ENCODE measurements at places on chromosomes 13 and 19. TPM values are rescaled to one million over a fixed set of nuclear protein-coding genes. Genes with fewer than 3 reads are reported as not detected.
A peak's percentile ranks its signal among the peaks of the same experiment; 100 is the strongest.

- no peak for DNase-seq
Observed at GRCh38 chr13:113607056-113607888, 22.7 kb downstream of the TFDP1 start.

- DNase-seq: no peak
Observed at GRCh38 chr13:51467730-51468129, 14.9 kb upstream of the INTS6 start.

- no peak for DNase-seq
Observed at GRCh38 chr13:97844151-97844550, 109.3 kb upstream of the IPO5 start.

DNA sequence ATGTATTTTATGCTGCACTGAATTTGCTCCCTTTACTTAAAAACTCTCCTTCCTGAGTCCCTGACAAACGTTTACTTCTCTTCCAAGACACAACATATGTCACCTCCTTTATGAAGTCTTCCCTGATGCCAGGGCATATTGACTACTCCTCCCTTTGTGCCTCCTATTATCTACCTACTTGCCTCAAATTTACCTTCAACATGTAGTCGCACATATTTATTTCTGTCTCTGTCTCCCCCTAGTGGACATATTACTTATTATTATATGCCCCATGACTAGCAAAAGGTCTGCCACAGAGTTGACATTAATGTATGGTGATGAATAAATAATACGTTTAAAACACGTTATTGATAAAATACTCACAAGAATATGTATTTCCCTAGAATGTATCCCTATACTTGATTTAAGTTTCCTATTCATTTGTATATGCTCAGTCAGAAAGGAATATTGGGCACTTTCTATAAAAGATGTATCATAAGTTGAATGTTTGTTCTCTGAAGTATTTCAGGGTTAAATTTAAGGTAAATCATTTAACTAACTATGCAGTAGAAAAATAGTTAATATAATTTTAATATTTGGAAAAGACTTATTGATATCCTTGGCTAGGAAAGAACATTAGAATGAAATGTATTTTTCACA, 250.3 kb upstream of the ATXN8OS start:
- no peak for DNase-seq

- no peak for DNase-seq
Observed at GRCh38 chr13:80319004-80319403, 21.9 kb downstream of the SPRY2 start.

DNA sequence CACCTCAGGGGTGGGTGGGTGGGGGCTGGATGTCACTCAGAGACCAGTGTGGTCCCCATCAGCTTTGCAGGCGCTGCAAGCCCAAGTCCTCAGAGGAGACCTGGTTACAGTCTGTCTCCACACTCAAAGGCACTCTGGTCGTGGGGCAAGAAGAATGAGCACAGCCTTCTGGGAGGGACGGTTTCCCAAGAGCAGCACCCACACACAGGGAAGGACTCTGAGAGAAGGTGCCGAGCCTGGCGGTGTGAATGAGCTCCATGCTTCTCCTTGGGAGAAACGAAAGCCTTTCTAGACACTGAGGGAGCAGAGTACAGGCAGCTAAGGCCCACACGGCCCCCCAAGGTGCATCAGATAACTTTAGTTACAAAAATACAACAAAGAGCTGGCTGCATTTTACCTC, 473.6 kb downstream of the FOXO1 start:
- peak; percentile 90 for DNase-seq

DNA sequence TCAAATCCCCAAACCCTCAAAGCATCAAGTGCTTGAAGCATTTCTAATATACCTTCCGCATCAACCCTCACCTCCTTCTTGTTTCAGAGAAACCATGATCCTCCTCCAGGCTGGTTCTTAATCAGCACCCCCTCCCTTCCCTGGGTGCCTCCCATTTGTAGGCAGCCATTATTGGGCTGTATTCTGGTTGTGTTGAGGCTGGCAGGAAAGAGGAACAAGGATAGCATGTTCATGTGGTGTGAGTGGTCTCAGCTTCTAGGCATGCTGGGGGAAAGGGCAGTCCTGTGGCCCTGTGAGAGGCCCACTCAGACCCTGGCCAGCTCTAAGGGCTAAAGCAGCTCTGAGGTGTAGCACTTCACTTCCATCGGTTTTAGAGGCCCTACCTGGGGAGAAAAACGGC, 18.9 kb upstream of the TRIM13 start:
- DNase-seq: no peak

DNA sequence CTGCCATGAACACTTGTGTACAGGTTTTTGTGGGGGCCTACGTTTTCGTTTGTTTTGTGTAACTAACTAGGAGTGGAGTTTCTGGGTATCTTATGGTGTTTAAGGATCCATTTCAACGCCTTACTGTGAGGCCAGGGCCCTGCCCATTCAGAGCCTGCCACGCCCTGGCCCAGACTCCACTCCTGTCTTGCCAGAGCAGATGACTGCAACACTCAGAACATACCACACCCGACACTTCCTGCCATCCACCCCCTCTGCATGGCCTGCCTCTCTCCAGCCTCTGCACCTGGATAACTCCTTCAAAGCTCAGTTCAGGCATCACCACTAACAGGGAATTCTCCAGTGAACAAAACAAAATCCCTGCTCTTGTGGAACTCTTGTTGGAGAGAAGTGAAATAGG, 43.2 kb downstream of the RGCC start:
- DNase-seq: peak; percentile 44

- no peak for DNase-seq
Observed at GRCh38 chr19:51781999-51782398, 13.0 kb upstream of the FPR3 start.

DNA sequence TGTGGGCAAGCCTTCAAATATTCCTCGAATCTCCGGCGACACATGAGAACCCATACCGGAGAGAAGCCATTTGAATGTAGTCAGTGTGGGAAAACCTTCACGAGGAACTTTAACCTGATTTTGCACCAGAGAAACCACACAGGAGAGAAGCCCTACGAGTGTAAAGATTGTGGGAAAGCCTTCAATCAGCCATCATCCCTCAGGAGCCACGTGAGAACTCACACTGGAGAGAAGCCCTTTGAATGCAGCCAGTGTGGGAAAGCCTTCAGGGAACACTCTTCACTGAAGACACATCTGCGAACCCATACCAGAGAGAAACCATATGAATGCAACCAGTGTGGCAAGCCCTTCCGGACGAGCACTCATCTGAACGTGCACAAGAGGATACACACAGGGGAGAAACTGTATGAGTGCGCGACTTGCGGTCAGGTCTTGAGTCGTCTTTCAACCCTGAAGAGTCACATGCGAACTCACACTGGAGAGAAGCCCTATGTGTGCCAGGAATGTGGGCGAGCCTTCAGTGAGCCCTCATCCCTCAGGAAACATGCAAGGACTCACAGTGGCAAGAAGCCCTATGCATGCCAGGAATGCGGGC, 28.8 kb downstream of the ZNF333 start:
- DNase-seq: peak; percentile 14

- DNase-seq: no peak
Observed at GRCh38 chr19:44107751-44108150, 5.4 kb upstream of the ZNF225 start.

DNA sequence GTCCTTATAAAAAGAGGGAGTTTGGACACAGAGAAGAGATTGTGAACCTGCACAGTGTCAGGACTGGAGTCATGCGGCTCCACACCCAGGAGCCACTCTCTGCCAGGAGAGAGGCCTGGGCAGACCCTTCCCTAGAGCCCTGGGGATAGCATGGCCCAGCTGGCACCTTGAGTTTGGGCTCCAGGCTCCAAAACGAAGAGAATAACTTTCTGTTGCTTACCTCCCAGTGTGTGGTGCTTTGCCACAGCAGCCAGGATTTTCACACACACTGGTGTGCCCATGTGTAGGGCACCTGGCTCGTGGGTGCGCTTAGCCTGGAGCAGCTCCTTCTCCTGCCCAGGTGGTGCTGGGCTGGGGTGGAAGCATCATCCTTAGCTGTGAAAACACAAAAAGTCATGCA, 344.3 kb downstream of the TEX29 start:
- DNase-seq: no peak

GRCh38 chr13:111925146-111925875, 141.6 kb upstream of the SOX1 start:
- no peak for DNase-seq

DNA sequence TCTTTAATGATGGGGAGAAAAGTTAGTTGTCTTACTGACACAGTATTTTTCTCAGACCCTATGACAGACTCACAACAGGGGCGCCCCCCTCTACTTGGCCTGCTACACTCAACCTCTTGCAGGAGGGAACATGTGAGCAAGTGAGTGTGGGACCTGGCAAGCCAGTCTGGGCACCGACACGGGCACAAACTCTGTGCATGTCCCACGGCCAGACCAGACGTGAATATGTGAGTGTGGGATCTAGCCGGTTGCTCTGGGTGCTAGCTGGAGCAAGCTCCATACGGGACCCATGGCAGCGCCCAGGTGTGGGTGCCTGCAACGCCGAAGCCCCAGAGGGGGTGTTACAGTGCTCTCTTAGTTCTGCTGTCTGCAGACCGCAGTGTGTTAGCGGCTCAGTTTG, 1437.3 kb upstream of the MIR17HG start:
- DNase-seq: no peak

GRCh38 chr19:2229103-2230032, 6.8 kb downstream of the PLEKHJ1 start:
- DNase-seq: no peak

- DNase-seq: no peak
Observed at GRCh38 chr13:110801044-110801443, 87.5 kb downstream of the ING1 start.

- DNase-seq: no peak
Observed at GRCh38 chr13:49693191-49693733, 2.0 kb upstream of the EBPL start.

GRCh38 chr13:112444416-112445399, 68.6 kb downstream of the SPACA7 start:
- DNase-seq: no peak

- DNase-seq: peak; percentile 32
Observed at GRCh38 chr13:24267274-24267673, 42.1 kb upstream of the C1QTNF9 start.

GRCh38 chr19:16441661-16442162, 30.1 kb downstream of the EPS15L1 start:
- no peak for DNase-seq

DNA sequence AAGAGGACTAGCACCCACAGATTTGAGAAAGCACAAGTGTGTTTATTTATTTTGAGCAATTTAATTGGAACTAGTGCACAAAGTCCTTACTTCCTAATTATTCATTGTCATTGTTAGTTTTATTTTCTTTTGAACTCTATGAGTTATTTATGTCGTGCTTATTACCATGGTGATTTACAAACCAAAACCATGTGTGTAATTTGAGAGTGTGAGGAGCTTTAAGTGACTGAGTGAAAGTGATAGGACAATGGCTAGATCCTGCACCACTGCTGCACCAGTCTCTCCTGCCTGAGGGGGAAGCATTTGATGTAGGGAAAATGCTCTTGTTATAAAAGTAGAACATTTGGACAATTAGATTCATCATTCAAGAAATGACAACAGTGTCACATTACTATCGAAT, 172.3 kb upstream of the KLF12 start:
- DNase-seq: no peak

DNA sequence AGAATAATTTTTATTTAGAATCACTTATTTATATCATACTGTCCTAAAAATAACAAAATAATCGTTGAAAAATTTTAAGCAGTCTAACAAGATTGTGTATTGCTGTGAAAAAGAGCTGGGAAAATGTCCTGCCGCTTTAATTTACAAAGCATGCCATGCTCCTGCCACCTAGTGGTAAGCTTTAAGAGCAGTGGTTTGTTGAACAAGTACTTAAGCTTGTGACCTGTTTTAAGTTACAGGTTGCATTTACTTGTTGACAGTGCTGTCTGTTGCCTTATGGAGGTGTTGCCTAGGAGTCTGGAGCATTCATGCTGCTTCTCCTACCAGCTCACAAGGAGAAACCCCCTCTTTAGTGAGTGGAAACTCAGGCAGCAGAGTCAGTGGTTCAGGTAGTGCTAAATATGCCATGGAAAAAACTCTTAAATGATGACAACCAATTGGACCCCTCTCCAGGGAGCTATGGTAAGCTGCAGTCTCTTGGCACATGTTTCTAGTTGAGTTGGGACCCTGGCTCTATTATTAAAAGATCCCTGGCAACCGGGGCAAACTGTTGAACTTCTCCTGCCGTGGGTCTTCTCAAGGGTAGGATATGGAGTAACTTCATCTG, 68.4 kb downstream of the SPATA13 start:
- DNase-seq: no peak

- DNase-seq: no peak
Observed at GRCh38 chr19:9552536-9553274, 14.3 kb upstream of the ZNF426 start.

DNA sequence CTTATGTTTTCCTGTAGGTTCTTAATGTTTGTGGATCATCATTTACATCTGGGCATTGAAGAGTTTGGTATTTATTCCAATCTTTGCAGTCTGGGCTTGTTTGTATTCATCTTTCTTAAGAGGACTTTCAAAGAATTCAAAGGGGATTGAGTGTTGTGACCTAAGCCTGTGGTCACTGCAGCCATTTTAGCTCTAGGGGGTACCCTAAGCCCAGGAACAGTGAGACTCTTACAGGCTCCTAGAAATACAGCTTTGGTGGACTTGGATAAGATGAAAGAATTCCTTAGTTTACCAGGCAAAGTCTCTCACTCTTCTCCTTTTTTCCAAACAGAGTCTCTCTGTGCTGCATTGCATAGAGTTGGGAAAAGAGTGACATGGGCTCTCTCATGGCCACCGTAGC, 2539.0 kb upstream of the PCDH20 start:
- no peak for DNase-seq

DNA sequence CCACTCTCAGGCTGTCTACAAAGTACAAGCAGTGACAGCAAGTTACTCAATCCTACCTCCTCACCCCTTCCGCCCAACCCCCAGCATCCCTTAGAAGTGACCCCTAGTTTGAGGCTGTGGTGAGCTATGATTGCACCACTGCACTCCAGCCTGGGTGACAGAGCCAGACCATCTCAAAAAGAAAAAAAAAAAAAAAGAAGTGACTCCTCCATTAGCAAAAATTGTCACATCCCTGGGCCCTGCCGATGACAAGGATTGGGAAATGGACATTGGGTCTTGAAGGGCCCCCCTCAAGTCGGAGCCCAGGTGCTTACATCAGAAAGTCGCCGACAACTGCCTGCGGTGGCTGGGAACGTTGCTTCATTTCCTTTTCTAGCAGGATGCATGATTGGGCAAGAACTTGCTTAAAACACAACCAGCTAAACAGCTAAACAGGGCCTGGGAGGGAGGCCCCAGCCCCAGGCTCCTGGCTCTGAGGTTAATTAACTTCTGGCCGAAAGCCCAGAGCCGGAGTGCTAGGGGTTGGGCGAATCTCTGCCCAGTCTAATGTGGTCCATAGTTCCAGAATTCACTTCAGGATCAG, 15.3 kb downstream of the RAB3D start:
- peak; percentile 97 for DNase-seq

GRCh38 chr13:44686531-44686934, 110.4 kb upstream of the TSC22D1 start:
- no peak for DNase-seq

GRCh38 chr13:51502153-51502651, 49.4 kb upstream of the INTS6 start:
- DNase-seq: no peak

Gene FFAR1
- not detected for total RNA-seq

Gene PSG5
- total RNA-seq: 11.2 TPM

Gene CTXN1
- 4.0 TPM for total RNA-seq

Gene SH3GL1
- total RNA-seq: 109 TPM

Gene SLC10A2
- 0.13 TPM for total RNA-seq

Gene PBX4
- total RNA-seq: 15.8 TPM

Gene KCNN1
- total RNA-seq: not detected

Gene PROSER3
- 11.5 TPM for total RNA-seq

Gene LIM2
- total RNA-seq: not detected

Gene ZNF729
- not detected for total RNA-seq

Gene PINLYP
- total RNA-seq: 16.4 TPM
